ENCODE measurements at places on chromosomes 16 and 17.

- DNase-seq: no peak
Observed at GRCh38 chr17:65292430-65292829, 155.3 kb downstream of the RGS9 start.

- no peak for DNase-seq
Observed at GRCh38 chr17:55413825-55414489, 7.7 kb downstream of the MMD start.

DNA sequence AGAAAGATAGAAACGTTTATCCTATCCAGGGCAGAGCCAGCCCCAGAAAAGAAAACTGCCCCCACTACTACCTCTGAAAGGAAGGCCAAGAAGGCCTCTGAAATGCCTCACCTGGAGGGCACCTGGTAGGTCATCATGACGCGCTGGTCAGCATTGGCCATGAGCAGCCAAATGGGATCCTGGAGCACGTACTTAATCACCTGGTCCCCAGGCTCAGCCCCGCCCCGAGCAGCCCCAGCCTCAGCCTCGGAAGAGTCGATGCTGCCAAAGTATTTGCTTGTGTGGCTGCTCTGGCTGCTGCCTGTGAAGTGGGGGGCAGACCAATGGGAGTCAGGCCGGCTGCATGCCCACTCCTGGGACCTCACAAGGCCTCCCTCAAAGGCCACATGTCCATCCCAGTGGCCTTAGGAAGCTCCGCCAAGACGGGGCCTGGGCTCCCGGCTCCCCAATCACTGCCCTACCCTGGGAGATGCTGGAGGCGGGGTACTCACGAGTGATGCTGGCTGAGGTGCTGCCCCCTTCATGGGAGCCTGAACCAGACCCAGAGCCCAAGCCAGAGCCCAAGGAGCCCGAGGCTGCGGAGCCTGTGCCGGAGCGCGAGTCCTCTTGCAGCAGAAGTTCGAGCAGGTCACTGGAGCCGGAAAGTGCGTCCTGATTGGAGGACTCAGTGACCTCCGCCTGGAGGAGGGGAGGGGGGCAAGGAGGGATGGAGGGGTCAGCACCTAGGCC is 9.9 kb downstream of the PER1 start:
- no peak for DNase-seq

GRCh38 chr16:62665269-62665668 is 629.0 kb upstream of the CDH8 start:
- no peak for DNase-seq

DNA sequence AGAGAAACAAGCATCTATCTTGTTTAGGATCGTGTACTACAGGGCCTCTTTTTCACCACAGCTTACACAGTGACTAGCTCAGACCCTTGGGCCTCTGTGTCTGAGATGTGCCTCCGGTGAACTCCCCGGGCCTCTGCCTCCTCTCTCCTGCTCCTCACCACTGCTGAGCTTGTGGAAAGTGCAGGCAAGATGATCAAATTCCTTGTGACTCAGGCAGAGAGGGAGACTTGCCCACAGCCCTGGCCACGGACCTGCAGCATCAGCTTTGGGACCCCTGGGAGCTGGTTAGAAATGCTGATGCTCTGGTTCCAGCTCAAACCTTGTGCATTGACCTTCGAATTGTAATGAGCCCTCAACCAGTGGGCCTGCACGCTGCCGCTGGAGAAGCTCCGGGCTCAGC is 79.8 kb downstream of the ZDHHC7 start:
- no peak for DNase-seq

DNA sequence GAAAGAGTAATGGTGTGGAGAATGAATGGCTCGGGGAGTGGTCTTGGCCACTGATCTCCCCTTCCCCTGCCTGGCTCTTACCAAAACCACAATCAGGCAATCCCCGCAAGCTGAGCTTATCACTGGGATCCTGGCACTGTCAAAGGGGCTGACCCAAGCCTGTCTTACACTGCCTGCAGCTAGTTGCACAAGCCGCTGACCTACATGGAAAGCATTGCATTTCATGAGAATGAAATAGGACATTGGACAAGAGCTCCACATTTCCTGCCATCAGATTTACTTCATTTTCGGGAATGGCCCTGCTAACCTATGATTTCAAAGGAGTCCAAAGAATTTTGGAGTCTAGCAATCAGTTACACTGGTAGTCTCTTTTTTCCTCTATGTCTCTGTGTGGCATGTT is 146.4 kb downstream of the PCTP start:
- DNase-seq: no peak

DNA sequence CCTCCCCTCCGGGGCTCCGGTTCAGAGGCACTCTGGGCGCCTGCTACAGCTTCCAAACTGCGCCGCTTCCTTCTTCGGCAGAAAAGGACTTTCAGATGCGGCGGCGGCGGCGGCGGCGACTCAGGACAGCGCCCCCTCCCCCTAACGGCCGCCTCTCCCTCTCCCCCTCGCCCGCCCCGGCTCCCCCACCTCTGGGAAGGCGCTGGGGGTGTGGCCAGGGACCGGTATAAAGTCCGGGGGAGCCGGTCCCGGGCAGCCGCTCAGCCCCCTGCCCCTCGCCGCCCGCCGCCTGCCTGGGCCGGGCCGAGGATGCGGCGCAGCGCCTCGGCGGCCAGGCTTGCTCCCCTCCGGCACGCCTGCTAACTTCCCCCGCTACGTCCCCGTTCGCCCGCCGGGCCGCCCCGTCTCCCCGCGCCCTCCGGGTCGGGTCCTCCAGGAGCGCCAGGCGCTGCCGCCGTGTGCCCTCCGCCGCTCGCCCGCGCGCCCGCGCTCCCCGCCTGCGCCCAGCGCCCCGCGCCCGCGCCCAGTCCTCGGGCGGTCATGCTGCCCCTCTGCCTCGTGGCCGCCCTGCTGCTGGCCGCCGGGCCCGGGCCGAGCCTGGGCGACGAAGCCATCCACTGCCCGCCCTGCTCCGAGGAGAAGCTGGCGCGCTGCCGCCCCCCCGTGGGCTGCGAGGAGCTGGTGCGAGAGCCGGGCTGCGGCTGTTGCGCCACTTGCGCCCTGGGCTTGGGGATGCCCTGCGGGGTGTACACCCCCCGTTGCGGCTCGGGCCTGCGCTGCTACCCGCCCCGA is at the start of gene IGFBP4:
IGFBP4 (plus strand) TSS at position 255 of the 792 bp plus-strand sequence; CDS start at position 541, 286 bp downstream.
- DNase-seq: peak; percentile 12

DNA sequence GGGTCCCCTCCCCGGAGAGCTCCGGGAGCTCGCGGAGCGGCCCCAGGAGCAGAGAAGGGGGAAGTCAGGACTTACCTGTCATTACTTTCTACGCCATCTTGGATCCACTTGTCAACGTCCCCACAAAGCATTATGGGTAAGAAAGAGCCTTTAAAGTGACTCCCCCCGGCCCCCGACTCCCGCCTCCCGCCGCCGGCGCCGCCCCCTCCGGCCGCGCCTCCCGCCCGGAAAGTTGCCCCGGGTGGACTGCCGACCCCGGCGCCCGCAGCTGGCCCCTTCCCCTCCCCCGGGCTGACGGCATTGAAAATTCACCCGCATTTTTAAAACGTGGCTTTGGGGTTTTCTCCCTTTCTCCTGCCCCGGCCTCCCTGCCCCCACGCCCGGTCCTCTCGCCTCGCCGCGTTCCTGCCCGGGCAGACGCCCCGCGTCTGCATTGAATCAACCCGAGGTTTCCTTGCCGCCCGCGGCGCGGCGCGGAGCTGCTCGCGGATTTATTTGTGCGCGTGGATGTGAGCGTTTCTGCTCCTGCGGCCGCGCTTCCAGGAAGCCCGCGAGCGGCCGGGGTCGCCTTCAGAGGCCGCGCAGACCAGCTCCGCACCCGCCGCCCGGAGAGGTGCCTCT is at the start of gene HELZ:
HELZ (minus strand) TSS at position 124 of the 621 bp plus-strand sequence. CDS start 26,392 bp downstream, outside the sequence.
- DNase-seq: peak; percentile 57

DNA sequence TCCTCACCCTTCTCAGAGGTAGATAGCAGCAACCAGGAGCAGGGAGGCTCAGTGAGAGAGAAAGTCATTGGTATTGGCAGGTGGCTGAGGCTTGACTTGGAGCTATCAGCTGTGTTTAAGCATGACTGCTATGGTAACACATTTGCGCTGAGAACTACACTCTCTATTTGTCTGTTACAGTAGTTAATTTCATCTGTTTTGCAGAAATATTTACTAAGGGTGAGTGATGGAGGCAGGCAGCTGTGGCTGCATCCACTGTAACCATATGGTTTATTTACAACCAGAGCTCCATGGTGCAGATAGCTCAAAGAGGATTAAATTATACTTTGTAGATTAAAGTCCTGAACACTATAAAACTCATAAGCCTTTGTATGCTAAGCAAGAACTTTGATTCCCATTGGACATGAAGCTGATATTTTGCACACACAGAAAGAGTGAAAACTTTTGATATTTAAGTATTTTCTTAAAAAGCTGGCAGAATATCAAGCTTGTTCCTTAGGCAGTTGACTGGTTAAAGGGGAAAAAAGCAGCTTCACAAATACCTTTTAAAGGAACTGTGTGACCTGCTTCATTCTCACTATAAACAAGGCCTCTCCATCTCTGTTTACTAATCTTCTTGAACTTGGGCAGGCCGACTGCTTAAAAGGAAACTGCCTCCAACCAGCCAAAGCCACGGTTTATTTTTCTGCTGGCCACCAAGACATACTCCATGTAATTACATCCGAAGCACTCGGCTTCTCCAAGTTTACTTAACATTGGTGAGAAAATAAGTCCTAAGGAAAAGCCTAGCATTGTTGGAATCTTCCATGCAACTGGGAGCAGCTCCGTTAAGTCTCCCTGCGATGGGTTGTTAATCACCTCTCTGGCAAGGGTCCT is 299.8 kb upstream of the ZFHX3 start:
- DNase-seq: no peak

DNA sequence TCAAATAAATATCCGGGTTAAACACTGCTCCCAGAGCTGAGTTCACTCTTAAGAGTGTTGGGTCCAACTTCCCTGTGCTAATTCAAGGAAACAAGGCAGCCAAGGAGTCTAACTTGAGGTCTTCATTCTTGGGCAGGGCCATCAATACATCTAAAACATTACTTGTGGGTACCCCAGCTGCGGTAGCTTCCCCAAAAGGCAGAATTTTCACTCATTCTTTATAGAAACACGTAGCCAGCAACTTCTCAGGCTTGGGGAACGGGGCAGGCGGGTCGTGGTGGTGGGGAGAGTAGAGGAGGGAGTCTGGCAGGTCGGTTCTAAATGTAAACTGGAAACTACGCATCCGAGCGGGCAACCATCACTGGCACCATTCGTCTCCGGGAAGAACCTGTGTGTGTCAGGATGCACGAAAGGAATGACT is 666 bp upstream of the METTL9 start:
- DNase-seq: no peak

- DNase-seq: no peak
Observed at GRCh38 chr17:58614859-58615459, 76.9 kb downstream of the TEX14 start.

DNA sequence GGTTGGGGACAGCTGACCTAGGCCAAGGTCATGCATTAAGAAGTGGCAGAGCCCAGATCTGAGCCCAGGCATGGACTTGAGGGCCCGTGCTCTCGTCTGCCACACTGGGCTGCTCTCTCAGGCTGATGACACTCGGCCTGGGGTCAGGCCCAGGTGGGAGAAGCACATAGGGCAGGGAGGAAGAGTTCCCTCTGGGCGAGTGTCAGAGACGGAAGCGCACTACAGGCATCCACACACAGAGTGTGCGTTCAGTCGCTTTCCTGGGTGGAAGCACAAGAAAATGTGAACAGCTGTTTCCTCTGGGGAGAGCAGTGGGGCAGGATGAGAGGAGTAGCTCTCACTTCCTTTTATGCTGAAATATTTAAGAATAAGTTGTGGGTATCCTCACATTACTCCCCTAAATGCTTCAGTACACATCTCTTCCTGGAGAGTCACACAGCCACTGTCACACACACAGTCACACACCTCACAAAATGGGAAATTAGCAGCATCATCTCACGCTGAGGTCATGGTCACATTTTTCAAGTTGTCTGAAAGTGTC is 59.7 kb downstream of the B9D1 start:
- no peak for DNase-seq

DNA sequence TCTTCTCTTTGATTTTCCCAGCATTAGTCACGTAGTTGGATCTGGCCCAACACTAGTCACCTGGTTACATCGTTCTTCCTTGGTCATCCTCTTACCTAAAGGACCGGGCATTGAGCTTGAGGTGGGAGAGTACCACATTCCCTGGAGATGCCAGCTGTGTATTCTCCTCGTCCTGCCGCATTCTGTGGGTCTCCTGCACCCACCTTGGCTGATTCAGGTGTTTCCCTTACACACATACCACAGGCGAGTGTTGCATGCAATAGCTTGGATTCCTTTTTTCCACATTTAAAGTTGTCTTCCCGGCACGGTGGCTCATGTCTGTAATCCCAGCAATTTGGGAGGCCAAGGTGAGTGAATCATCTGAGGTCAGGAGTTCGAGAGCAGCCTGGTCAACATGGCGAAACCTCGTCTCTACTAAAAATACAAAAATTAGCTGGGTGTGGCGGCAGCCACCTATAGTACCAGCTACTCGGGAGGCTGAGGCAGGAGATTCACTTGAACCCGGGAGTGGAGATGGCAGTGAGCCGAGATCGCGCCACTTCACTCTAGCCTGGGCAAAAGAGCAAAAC is 21.6 kb upstream of the CLEC18C start:
- no peak for DNase-seq

- DNase-seq: peak; percentile 65
Observed at GRCh38 chr16:4217204-4218131, 24.4 kb downstream of the SRL start.

DNA sequence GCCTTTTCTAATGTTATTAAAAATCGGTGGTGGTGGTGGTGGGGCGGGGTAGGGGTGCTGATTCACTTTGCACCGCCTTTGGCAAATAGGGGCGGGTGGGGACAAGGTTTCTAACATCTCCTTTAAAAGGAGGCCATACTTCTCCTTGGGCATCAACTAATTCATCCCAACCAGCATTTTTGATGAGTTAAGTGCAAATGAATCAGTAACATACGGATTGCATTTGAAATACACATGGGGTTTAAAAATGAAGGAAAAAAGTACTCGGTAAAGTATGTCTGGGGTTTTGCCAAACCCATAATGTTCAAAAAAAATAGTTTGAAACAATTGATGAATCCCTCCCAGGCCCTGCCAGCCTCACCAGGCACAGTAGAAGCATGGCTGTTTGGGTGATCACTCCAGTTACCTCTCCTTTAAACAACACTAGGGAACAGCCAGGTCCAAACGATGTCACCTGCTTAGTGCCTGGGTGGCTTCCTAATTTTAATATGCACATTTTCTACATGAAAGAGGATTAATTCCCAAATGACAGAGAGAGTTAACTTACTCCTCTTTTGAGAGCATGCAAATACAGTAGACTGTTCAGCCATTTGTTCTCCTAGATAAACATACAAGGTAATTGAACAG is 107.2 kb downstream of the ANKFN1 start:
- DNase-seq: no peak

GRCh38 chr17:29080323-29080722 is 37.4 kb downstream of the PIPOX start:
- DNase-seq: no peak

- DNase-seq: no peak
Observed at GRCh38 chr16:68506331-68507053, 32.6 kb upstream of the ZFP90 start.
